Temporal lobe (tissue), 4 donors: ENCODE measurements at places on chromosomes 3 and 15. TPM values are rescaled to one million over a fixed set of nuclear protein-coding genes. Genes with fewer than 3 reads are reported as not detected.

Gene NANOGP8
- total RNA-seq, result 0.25 TPM

Gene GATM
- total RNA-seq, result 120 TPM

Gene MYZAP
- 0.25 TPM for total RNA-seq

Gene CCDC33
- 0.25 TPM for total RNA-seq

Gene RFTN1
- total RNA-seq, result 7.9 TPM

Gene C15orf61
- 11.3 TPM for total RNA-seq

Gene AP3B2
- 45.7 TPM for total RNA-seq

Gene ZNF860
- 2.2 TPM for total RNA-seq

Gene GOLGA8S
- total RNA-seq, result under 0.01 TPM

Gene MEX3B
- 55.3 TPM for total RNA-seq

Gene ADAMTS9
- 20.7 TPM for total RNA-seq

Gene DNASE1L3
- total RNA-seq, result 0.74 TPM

Gene SLC9A9
- total RNA-seq, result 3.9 TPM

Gene P4HTM
- 47.5 TPM for total RNA-seq

Gene ARRDC4
- 39.6 TPM for total RNA-seq

Gene WDR48
- total RNA-seq, result 88.0 TPM

Gene RPL29
- total RNA-seq, result 619 TPM

Gene CELSR3
- total RNA-seq, result 36.6 TPM

Gene EIF1B
- 60.5 TPM for total RNA-seq

Gene TRH
- total RNA-seq, result 4.4 TPM

Gene ALDH1A2
- 4.9 TPM for total RNA-seq

Gene VIPR1
- total RNA-seq, result under 0.01 TPM

Gene GOLGA6B
- not detected for total RNA-seq

Gene FES
- 3.7 TPM for total RNA-seq

Gene GABRA5
- total RNA-seq, result 27.8 TPM

Gene SAMD7
- not detected for total RNA-seq

Gene CLEC3B
- total RNA-seq, result 19.2 TPM

Gene CD200R1
- 0.25 TPM for total RNA-seq
